ENCODE measurements at places on chromosomes 4 and X.

- DNase-seq = no peak
Observed at GRCh38 chr4:95528388-95528948, 20.3 kb downstream of the UNC5C start.

DNA sequence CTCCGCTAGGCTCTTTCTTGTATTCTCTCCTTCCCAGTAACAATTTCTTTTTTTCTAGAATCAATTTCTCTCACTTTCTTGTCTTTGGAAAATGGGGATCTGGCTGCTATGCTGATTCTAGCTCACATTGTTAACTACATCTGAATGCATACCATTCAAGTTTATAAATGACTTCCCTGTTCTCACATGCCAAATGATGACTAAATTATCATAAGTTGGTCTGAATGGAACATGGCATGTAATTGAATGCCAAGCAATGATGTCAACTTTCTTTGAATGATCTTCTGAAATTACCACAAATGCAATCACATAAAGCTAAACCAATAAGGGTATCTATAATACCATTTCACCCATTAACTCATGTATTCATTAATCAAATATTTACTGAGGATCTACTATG is 2.7 kb upstream of the ITM2A start:
- no peak for DNase-seq

DNA sequence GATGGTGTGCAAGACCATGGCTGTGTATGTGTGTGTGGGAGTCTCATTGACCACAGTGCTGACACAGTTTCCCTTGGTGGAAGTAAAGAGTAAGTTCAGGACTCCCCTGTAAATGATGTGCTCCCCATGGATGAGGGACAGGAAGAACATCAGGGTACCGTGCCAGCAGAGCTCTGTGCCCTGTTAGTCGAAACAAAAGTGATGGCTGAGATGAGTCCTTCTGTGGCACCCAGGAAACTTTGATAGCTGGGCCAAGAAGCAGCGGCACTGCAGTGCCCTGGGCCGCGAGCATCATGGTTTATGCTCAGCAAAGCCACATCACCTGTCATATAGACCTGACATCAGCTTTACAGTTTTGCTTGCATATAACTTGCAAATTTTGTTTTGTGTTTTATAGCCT is 61.4 kb upstream of the CLDN34 start:
- no peak for DNase-seq

DNA sequence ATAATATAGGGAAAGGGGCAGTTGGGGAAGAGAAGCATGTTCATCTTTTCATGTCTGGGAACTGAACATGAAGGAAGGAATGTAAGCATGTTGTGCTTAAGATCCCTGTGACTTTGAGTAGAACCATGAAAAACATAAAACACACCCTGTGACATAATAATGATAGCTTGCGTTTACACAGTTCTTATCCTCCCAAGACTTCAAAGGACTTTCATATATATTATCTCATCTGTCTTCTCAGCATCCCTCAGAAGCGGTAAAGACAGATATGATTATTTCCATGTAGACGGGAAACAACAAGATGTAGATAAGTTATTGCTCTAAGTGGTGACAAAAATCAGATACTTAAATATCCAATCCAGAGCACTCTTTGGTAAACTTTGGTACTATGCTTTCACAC is 3.3 kb upstream of the SH3RF1 start:
- DNase-seq = no peak
